SK-N-DZ (cell line): ENCODE measurements at places on chromosomes 4 and X.

DNA sequence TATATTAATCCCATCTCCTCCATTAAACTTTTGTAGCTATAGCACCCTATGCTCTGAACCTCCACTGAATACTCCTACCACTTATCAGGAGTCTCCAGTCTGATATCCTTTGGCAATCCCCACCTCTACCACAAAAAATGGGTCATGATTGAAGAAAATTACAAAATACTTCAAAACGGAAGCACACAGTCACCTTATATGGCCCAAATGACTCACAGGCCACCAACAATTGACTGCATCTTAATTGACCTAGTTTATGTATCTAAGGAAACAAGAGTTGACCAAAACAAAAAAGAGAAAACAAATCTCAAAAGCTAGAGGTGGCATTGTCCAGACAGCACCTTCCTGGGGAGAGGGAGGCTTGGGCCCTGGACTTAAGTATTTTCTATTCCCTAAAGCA lies 120.0 kb upstream of the DIAPH2 start:
- no peak for DNase-seq

GRCh38 chr4:95835672-95836071 lies 4.2 kb upstream of the PDHA2 start:
- peak; percentile 37 for DNase-seq

- DNase-seq = peak; percentile 7
Observed at GRCh38 chr4:114384629-114385028, 214.0 kb upstream of the UGT8 start.

DNA sequence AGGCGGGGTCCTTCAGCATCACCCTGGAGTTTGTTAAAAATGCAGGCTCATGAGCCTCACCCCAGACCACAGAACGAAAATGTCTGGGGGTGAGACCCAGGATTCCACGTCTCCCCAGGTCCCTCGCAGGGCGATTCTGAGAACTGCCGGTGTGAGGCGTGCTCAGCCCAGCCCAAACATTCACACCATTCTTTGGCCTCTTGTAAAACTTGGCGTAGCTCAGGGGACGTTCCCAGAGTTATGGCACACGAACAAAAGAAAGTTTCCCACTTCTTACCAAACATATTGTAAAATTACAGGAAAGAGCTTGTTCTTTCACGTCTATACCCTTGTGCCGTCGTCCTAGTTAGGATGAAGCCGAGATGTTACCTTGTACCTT lies 12.9 kb downstream of the CD99 start:
- no peak for DNase-seq

DNA sequence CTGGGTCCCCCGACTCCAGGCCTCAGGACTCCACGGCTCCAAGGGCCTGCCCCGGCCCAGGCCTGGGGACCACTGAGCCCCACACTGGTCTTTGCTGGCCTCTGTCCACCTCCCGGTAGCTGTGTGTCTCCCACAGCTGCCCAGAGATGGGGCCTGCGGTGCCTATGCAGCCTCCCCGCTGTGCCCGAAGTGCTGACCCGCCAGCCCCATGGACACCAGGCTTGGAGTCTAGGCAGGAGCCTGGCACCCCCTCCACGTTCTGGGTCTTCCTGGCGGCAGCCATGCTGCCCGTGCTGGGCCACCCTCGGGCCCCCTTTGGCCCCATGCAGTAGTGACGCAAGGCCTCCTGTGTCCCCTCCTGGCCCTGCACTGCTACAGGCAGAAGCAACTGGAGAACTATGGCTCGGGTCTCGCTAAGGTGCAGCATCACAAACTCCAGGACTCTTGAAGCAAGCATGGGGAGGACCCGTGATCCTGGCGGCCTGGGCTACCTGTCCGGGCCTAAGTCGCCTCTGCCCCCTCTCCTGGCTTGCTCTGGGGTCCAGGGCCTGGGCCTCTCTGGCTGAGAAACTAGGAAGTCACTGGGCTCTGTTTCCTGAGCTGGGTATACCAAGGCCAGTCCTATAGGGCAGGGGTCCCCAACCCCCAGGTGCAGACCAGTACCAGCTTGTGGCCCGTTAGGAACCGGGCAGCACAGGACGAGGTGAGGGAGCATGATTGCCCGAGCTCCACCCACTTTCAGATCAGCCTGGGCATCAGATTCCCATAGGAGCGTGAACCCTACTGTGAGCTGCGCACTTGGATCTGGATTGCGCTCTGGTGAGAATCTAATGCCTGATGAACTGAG lies 917 bp downstream of the MYL5 start:
- DNase-seq = no peak

DNA sequence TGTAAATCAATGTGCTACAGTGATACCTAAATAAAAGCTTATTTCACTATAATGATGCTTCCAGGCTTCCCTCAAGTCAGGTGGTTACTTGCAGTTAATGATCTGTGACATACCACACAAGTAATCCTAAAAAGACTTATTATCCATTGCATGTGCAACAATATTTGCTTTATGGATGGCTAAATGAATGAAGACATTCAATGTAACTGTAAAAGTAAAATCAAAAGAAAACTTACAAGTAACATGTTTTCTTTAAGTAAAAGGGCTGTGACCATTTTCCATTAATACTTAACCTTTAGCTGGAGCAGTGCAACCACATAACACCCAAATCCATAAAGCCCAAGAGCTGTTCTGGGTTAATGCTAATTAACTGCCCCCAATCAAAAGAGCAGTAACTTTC lies 42.6 kb downstream of the RAB28 start:
- DNase-seq = no peak

DNA sequence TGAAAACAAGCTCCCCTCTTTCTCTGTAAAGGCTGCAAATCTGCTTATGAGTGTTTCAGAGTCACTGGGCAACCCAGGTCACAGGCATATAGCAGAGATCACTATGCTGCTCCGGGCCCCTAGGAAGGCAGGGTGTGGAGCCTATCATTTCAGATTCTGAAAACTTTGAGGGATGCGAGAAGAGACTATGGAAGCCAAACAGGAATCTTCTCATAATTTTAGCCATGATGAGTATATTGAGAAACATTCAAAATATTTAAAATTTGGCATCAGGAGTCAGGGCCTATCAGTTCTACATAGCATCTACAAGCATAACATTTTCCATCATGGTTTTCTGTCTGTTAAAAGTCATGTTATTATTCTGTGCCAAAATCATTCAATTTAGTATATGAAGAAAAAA lies 61.7 kb upstream of the ATXN3L start:
- no peak for DNase-seq

DNA sequence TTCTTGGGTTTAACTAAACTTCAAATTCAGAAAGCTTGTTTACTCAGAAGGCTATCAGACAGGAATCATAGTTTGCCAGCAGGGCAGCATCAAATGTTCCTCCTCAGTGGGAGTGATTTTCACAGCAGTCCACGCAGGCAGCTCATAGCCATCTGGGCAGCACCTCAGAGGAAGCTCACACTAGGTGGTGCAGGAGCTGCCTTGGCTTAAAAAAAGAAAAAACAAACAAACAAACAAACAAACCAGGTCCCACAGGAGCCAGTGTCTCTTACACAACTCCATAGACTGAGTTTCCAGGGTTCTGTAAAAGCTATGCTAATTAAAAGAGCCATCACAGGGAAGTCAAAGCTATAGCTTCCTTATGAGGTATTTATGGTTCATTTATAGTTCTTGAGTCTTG lies 10.5 kb upstream of the KLHL5 start:
- no peak for DNase-seq

DNA sequence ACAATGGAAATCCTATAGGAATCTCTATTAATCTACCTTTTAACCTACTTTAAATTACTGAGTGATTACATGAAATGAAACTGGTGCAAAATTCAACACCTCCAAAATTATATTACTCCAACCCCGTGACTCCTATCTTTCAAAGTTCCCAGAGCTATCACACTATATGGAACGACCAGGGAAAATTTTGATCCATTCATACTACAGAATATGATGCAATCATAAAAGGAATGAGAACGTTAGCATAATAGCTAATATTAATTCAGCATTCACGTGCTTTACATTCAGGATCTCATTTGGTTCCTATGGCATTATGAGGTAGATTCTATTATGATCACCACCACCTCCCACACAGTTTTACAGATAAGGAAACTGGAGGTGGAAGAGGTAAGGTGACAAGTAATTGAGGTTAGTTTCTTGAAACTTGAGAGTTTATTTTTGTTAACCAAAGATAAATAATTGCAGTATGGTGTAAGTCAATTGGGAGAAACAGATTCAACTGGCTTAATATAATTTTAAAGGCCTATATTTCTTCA lies 29.4 kb upstream of the INTS6L start:
- no peak for DNase-seq

- DNase-seq = no peak
Observed at GRCh38 chr4:930028-930551, 2.0 kb downstream of the GAK start.

DNA sequence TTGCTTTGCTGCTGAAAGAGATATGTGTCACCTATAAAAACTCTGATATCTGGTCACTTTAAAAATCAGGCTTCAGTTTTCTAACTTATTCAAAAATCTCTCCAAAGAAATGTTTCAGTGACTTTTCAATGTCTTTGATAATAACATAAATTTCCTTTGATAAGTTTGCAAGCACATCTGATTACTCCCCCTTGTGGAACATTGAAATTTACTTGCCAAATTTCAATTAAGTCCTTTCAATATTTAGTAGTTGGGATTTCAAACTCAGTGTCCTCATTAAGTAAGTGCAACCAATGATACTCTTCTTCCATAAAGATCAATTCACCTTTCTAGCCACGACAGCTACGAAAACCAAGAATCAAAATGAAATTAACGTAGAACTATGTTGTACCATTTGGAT lies 151.3 kb upstream of the FAM47C start:
- no peak for DNase-seq

- DNase-seq = peak; percentile 54
Observed at GRCh38 chr4:139655116-139655515, 10.5 kb upstream of the MGST2 start.

DNA sequence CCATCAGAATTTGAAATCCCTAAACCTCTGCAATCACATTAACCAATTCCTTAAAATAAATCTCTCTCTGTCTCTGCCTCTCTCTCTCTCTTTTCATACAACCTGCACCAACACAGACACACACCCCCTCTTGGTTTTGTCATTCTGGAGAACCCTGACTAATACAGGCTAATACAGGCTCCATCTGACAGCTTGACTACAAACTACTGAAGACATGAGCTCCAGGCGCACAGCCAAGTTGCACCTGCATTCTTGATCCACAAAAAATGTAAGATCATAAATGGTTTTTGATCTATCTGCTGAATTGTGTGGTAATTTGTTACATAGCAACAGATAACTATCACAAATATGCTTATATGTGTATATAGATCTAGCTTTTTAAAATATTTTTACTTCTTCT lies 2414.2 kb downstream of the PCDH7 start:
- DNase-seq = no peak

- no peak for DNase-seq
Observed at GRCh38 chr4:177803151-177803550, 360.9 kb upstream of the AGA start.

- no peak for DNase-seq
Observed at GRCh38 chr4:76447393-76447851, 12.4 kb downstream of the SHROOM3 start.

GRCh38 chrX:56978172-56978571 lies 17.2 kb downstream of the SPIN3 start:
- peak; percentile 33 for DNase-seq

- DNase-seq = no peak
Observed at GRCh38 chrX:3129256-3129655, 88.0 kb downstream of the ARSF start.

- DNase-seq = no peak
Observed at GRCh38 chrX:139120760-139121159, 409.2 kb upstream of the FGF13 start.

DNA sequence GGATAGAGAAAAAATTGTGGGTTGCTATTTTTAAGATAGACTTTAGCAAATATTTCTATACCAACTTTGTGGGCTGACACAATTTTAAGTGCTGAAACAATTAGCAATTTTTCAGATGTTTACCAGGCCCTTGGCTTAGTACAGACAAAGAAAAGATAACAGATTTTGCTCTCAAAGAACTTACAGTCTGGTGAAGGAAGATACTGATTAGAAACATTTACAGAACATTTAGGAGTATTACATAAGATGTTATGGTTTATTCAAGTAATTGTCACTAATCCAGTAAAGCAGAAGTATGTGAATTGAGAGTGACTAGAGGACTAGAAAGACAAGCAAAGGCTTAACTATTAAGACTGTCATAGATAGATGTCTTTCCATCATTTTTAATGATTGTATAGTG lies 35.3 kb upstream of the NDUFC1 start:
- DNase-seq = no peak

DNA sequence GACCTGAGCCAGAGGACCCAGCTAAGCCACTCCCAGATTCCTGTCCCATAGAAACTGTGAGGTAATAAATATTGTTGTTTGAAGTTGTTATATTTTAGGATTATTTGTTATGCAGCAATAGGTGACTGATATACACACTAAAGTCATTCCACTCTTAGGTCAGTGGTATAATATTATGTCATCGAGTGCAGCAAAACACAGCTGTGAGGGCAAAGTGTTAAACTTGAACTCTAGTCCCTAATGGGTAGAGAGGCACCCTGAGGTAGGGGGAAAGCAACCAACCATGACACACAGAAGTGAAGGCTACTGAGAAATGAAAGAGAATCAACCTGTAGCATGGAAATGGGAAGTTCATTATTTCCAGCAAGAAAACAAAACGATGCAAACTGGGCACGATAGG lies 66.6 kb downstream of the ATXN3L start:
- no peak for DNase-seq

GRCh38 chr4:166014411-166014810 lies 141.4 kb downstream of the TLL1 start:
- DNase-seq = no peak

DNA sequence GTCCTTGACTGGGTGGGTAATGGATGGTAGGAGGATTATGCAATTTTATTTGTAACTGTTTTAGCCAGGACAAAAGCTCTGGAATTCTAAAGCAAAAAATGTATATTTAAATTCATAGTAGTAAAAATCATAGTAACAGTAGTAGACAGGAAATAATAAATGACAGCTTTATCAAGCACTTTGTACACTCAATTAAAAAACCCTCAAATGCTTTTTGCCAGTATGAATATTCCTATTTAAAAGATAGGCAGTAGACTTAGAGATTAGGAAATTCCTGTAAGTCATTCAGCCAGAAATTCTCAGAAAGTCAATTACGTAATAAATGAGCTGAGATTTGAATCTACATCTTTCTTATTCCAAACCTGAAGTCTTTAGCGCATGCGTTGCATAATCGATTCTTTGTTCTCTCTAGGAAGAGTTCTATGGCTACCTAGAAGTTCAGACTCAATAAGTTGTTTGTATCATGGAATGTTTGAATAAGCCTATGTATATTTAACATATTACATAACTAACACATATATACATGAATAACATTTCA lies 2.5 kb downstream of the AADAT start:
- DNase-seq = no peak

- DNase-seq = no peak
Observed at GRCh38 chr4:77797239-77797638, 21.9 kb downstream of the CNOT6L start.
